ENCODE measurements at places on chromosomes 12 and 14.
A peak's percentile ranks its signal among the peaks of the same experiment; 100 is the strongest.

- DNase-seq: no peak
These were observed 97.4 kb upstream of the PPP4R3A start for GRCh38 chr14:91607322-91608047.

- DNase-seq: no peak
These were observed 15.0 kb downstream of the DEPDC4 start for GRCh38 chr12:100251917-100252316.

GRCh38 chr14:90778571-90779255 lies 37.5 kb downstream of the TTC7B start:
- DNase-seq: no peak

GRCh38 chr12:111453071-111453989 lies 47.6 kb downstream of the SH2B3 start:
- no peak for DNase-seq

- peak; percentile 12 for DNase-seq
These were observed at the start of gene ADCY6 for GRCh38 chr12:48788854-48789775. TSS of gene ADCY6 (minus strand) at chr12:48789089. CDS start at chr12:48783434, 5,655 bp downstream.

GRCh38 chr12:116143909-116144308 lies 133.6 kb downstream of the MED13L start:
- DNase-seq: no peak

- no peak for DNase-seq
These were observed 282.1 kb downstream of the RPS29 start for GRCh38 chr14:49303946-49304516.

GRCh38 chr12:6965714-6966113 lies 4.8 kb downstream of the PHB2 start:
- no peak for DNase-seq

DNA sequence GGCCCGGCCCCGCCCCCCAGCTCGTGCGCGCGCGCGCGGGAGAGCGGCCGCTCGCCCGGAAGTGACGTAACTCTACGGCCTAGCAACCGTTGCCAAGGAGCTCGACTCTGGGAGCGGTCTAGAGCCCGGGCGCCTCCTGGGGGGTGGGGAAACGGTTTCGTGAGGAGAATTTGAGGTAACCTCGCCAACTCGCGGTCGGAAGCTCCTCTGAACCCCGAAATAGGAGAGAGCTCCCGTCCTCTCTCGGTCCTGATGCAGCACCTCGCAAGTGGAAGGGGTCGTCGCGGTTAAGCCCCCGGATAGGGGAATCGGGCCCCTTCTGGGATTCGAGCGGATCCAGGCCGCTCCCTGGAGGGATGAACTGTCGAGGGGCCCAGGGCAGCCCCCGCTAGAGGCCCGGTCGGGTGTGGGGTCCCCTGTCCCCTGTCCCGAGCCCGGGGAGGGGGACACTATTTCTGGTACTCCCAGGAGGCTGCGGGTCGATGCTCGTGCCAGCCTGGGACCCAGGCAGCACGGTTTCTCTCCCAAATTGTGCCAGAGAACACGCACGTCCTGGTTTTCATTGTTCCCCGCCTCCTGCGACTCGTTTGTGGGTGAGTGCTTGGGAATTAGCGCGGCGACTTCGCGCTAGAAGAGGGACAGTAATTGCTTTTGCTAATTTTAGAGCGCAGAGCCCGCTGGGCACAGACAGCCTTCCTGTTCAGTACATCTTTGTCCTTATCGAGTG lies at the start of gene IFT81:
IFT81 (plus strand) TSS at position 89 of the 727 bp plus-strand sequence. CDS start 3,024 bp downstream, outside the sequence.
- no peak for DNase-seq

DNA sequence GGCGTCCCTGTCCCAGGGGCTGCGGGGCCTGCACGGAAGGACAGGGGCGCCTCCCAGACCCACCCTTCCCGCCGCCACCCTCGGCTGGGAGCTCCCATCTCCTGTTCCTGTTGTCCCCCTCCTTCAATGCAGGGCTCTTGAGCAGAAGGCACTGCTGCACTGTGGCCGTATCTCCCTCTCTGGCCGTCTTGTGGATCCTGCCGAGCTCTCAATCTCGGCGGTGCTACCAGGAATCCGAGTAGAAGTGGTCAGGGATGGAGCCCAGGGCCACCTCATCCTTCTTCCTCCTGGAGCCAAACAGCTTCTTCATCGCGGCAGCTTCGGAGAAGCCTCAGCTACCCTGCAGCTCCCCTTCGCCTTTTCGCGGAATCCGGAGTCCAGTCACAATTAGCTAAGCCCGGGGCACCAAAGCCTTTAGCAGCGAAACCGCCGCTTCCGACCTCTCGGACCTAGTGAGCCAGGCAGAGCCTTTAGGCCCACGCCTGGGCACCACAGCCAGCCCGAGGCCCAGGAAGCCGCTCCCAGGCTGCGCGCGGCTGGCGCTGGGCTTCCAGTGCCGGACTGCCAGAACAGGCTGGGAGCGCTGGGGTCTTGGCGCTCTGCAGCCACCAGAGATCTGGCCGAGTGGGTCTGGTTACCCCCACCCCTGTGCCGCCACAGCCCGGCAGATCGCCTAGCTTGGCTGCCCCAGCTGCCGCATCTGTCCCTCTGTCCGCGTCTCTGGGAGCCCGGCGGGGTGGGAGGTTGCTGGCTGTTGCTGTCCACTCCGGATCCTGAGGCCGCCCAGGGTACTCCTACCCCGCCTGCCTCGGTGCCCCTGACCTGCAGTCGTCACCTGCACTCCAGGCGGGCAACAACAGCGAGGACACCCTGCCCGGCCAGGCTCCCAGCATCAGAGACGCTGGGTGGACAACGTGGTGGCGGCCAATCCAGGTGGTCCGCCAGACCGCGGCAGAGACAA lies 69.1 kb downstream of the ASCL4 start:
- DNase-seq: no peak

- DNase-seq: no peak
These were observed 209.7 kb upstream of the NPAS3 start for GRCh38 chr14:32728976-32729375.

GRCh38 chr12:132171293-132171967 lies 27.2 kb downstream of the NOC4L start:
- no peak for DNase-seq

DNA sequence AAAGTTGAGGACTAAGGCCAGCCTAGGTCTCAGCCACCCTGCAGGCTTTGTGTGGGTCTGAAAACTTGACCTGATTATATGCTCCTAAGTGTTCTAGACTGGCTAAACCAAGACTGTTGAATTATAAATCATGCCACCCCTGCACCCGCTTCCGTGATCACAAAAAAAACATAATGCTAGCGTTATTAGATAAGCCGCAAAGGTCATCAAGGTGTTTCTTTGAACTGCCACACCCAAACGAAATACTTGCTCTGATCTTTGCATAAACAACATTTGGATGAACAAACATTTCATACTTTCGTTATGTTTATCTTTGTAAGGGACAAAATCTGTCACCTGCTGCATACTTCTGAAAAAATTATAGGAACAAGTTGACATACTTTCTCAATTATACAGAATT lies 2.5 kb downstream of the SMCO2 start:
- no peak for DNase-seq

GRCh38 chr14:58562141-58562540 lies 75.6 kb upstream of the DACT1 start:
- no peak for DNase-seq

DNA sequence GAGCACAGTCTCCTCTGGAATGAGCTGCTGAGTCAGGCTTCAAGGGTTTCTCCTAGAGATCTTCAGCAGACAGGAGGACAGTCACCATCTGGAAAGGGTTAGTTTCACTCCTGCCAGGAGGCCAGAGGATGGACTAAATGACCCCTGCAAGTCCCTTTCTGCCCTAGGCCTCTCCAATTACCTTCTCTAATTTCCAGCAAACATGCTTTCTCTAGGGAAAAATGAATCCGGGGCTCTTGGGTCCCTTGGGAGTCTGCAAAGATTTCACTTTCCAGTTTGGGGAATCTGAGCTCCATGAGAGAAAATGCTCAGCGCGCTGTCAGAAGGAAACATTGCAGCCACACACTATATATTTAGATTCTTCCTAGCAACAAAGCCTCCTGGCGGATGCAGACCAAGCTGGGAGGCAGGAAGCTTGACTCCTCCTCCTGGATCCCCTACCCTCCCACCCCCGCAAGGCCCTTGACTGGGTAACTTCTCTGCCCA lies 184.4 kb upstream of the CCND2 start:
- DNase-seq: no peak

DNA sequence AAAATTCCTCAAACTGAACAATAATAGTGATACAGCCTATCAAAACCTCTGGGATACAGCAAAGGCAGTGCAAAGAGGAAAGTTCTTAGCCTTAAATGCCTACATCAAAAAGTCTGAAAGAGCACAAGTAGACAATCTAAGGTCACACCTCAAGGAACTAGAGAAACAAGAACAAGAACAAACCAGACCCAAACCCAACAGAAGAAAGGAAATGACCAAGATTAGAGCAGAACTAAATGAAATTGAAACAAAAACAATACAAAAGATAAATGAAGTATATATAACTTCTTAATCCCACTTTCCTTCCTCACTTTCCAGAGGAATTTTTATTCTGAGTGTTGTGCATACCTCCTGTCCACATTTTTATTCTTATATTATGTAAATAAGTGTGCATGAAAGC lies 192.0 kb downstream of the FUT8 start:
- DNase-seq: no peak

DNA sequence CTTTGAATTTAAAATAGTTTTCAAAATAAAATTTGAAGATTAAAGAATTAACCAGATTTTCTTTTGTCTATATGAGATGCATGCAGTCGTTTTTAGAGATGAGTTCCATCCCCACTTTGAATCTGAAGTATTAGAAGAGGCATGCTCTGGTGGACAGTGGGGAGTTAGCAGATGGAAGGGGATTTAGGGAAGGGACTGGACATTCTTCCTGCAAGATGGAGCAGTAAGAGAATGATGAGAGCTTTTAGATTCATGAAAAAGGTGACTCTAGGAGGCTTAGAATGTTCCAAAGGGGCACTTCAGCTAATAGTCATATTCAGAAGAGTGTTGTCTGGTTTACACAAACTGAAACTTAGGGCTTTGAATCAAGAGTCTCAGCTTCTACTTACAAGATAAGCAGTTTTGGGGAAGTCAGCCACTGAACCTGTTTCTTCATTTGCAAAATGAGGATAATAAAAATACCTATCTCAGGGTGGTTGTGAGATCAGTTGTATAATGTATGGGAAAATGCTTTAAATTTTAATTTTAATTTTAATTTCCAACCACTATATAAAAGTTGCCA lies 3.7 kb downstream of the ZBTB1 start:
- DNase-seq: no peak

DNA sequence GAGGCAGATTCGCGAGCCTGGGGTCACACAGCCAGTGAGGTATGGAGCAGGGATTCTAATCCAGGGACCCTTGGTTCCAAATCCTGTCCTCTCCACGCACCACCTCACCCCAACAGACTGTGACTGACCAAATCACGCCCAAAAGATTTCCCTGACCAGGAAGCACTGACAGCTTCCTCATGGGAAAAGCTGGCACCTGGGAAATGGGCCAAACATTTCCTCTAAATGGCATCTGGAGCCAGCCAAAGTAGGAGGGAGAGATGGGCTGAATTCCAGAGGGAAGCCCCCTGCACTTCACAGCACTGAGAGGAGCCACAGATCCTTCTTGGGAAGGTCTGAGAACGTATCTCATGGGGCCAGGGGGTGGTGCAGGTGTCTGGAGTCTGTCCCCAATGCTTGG lies 28.8 kb downstream of the CCDC92 start:
- no peak for DNase-seq

DNA sequence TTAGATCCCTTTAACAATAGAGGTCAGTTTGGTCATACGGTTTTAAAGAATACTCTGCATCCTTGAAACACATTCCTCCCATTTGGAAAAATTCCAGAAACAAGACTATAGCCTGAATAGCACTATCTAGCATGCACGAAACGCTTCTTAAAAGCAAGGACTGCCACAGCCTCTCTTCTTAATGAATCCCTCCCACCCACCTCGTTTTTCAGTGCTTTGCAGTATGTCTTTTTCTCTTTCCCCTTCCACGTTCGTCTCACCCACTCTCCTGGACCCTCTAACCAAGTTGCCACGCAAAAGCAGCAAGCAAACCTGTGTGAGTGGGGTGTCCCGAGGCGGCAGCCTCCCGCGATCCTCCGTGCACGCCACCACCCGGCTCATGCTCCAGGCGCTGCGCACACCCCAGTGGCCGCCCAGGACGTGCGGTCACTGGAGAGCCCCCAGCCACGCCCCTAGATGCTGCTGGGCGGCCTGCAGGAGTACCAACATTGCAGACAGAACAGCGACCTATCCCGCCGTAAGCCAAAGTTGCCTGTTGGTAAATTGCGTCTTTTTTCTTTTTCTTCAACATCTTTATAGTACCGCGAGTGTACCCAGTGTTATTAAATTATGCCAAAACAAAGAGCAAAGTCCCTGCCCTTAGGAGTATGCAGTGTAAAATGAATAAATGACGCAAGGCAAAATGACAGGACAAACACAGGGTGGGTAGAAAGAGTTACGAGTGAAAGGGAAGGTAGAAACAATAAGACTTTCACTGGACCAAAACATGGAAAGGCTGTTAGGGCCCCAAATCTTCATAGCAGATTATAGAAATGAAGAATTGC lies at the start of gene SLC38A4:
SLC38A4 (minus strand) TSS at position 407 of the 824 bp plus-strand sequence. CDS start 32,926 bp downstream, outside the sequence.
- no peak for DNase-seq

- DNase-seq: no peak
These were observed 98.3 kb upstream of the CPNE8 start for GRCh38 chr12:39003541-39004155.

- DNase-seq: no peak
These were observed 27.4 kb upstream of the CEBPE start for GRCh38 chr14:23146351-23146910.

DNA sequence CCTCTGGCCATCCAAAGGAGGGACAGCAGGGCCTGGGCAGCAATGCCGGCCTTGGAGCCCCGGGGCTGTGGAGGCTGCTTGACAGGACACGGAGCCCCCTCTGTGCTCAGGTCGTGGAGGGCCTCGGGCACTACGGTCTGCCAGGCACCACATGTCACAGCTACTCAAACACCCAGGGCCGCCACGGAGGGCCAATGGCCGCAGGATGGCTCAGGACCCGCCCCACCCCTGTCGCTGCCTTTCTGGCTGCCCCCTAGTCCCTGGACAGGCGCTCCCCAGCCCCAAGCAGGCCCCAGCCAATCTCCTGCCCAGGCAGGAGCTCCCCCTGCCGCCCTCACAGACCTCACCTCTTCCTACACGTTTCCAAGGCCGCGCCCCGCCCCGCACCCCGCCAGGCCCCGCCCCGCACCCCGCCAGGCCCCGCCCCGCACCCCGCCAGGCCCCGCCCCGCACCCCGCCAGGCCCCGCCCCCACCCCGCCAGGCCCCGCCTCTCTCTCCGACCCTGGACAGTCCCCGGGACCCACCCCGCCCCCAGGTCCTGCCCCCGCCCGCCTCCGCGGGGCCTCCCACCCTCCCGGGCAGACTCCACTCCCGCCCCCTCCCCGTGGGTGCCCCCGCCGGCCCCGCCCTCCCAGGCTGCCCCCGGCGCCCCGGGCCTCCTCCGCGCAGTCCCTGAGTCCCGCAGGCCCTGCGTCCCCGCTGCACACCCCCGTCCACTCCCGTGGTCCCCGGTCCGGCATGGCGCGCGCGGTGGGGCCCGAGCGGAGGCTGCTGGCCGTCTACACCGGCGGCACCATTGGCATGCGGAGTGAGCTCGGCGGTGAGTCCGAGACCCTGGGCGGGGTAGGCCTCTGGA lies at the start of gene ASPG:
ASPG (plus strand) TSS at position 669 of the 857 bp plus-strand sequence; CDS start at position 740, 71 bp downstream.
- DNase-seq: no peak

Data from stimulated activated CD4-positive, alpha-beta T cell treated with anti-CD3 and anti-CD28 coated beads, Interleukin-12 subunit alpha, Interleukin-12 subunit beta, amount 100 ng/mL, for 4 hours (primary cell).